ENCODE measurements at places on chromosomes 13 and 19.

GRCh38 chr13:66212511-66212910 lies 1017.6 kb downstream of the PCDH9 start:
- DNase-seq, result no peak

- peak; percentile 8 for DNase-seq
These were observed 27.7 kb downstream of the TUBA3C start for GRCh38 chr13:19153782-19154450.

GRCh38 chr13:44921246-44921877 lies 67.9 kb downstream of the NUFIP1 start:
- no peak for DNase-seq

GRCh38 chr13:34730961-34731360 lies 211.1 kb upstream of the NBEA start:
- no peak for DNase-seq

- no peak for DNase-seq
These were observed 12.2 kb upstream of the C19orf33 start for GRCh38 chr19:38291855-38292254.

GRCh38 chr19:57362419-57362818 lies 932 bp upstream of the TRAPPC2B start:
- DNase-seq, result no peak

- DNase-seq, result no peak
These were observed 42.8 kb downstream of the OR10H4 start for GRCh38 chr19:15991602-15992001.

GRCh38 chr13:40986101-40986856 lies 32.8 kb downstream of the ELF1 start:
- DNase-seq, result no peak

GRCh38 chr13:29140277-29140676 lies 320.1 kb downstream of the MTUS2 start:
- no peak for DNase-seq

GRCh38 chr19:32868206-32868950 lies 1.2 kb downstream of the SLC7A9 start:
- DNase-seq, result no peak

GRCh38 chr13:24834902-24835510 lies 71.0 kb downstream of the RNF17 start:
- no peak for DNase-seq

GRCh38 chr13:48580185-48580803 lies 47.4 kb upstream of the RCBTB2 start:
- DNase-seq, result peak; percentile 72

GRCh38 chr13:50950849-50951248 lies 41.3 kb downstream of the RNASEH2B start:
- no peak for DNase-seq

DNA sequence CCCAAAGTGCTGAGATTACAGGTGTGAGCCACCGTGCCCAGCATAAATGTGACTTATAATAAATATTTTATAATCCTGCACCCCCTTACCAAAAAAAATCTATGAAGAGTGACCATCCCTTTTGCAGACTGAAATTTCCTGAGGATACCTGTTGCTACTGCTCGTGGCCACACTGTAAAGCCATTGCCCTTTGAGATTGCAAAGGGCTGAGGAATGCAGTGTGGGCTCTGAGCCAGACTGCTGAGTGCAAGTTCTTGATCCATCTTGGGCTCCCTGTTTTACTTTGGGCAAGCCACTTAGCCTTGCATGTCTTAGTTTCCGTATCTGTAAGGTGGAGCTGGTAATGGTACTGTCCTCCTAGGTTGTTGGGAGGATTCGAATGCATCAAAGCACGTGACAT lies 23.4 kb downstream of the SIPA1L3 start:
- no peak for DNase-seq

GRCh38 chr13:40429706-40430545 lies 236.5 kb downstream of the FOXO1 start:
- DNase-seq, result no peak

- no peak for DNase-seq
These were observed 748 bp downstream of the RPS15 start for GRCh38 chr19:1438933-1439354.

DNA sequence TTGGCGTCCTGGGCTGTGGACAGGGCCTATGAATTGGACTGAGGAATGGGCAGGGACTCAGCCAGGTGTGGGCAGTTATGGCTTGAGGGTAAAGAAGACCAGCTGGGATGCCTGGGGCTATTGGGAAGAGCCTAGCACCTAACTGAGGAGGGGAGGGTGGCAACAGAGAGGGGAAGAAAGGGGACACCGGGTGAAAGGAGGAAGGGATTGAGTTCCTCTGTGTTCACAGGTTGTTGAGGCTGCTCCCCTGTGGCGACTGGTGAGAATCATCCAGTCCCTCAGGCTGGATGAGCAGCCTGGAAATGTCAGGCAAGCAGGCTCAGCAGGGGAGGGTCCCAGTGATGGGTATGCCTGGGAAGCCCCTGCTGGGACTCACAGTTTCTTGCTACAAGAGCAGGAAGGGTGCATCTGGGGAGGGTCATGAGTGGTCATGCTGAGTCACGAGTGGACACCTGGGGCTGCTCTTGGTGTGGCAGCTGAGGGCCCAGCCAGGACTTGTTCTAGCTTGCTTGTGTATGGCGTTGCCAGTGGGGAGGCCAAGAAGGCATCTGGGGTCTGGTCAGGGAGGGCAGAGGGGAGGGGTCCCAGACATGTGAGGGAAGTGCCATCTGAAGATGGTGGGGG lies 1.4 kb downstream of the ZNF324 start:
- no peak for DNase-seq

- no peak for DNase-seq
These were observed at the start of gene ATP8A2 for GRCh38 chr13:25371875-25372283. ATP8A2 (plus strand) TSS chr13:25371974; CDS start chr13:25372213, 239 bp downstream.

- DNase-seq, result no peak
These were observed 14.9 kb downstream of the TEX29 start for GRCh38 chr13:111335298-111335697.

GRCh38 chr13:94505730-94506129 lies 26.2 kb upstream of the DCT start:
- DNase-seq, result no peak

GRCh38 chr13:44382635-44383145 lies 9.1 kb downstream of the SERP2 start:
- no peak for DNase-seq

GRCh38 chr19:37938353-37938752 lies 31.3 kb downstream of the SIPA1L3 start:
- DNase-seq, result no peak

GRCh38 chr19:10800488-10800887 lies 35.5 kb downstream of the TMED1 start:
- DNase-seq, result no peak

- DNase-seq, result no peak
These were observed 41.2 kb downstream of the CEP89 start for GRCh38 chr19:32930567-32930966.

GRCh38 chr19:34474233-34474989 lies 7.1 kb upstream of the WTIP start:
- DNase-seq, result no peak

- no peak for DNase-seq
These were observed 11.6 kb downstream of the WIZ start for GRCh38 chr19:15438124-15438496.

- DNase-seq, result no peak
These were observed 10.3 kb downstream of the IL17D start for GRCh38 chr13:20713751-20714150.

- peak; percentile 96 for DNase-seq
These were observed at the start of gene FIZ1 for GRCh38 chr19:55599468-55599841. FIZ1 (minus strand) TSS chr19:55599517; CDS start chr19:55597865, 1,652 bp downstream.

DNA sequence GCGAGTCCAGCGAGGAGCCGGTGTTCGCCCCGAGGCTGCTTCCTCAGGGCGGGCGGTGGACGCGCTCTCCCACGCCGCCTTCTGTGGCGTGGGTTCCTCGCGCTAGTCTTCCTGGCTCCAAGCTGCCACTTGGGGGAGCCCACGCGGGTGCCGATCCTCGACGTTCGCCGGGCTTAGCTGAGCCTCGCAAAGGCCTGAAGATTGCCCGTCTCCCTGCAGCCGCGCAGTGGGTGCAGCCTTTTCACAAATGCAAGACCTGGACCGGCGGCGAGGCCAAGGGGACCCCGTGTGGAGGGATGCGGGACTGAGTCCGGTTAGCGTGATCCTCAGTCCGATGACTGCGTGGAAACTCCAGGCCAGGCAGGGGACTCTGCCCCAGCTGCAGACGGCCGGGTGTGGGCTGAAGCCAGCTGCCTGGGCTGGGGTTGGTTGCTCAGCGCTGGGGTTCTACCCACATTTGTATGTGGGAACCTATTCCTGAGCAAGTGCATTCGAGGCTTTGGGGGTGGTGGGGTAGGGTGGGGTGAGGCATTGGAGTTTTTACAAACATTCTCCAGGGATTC lies 16.6 kb upstream of the LRP3 start:
- no peak for DNase-seq

- peak; percentile 60 for DNase-seq
These were observed 57.1 kb downstream of the ZNF568 start for GRCh38 chr19:36973021-36973843.

DNA sequence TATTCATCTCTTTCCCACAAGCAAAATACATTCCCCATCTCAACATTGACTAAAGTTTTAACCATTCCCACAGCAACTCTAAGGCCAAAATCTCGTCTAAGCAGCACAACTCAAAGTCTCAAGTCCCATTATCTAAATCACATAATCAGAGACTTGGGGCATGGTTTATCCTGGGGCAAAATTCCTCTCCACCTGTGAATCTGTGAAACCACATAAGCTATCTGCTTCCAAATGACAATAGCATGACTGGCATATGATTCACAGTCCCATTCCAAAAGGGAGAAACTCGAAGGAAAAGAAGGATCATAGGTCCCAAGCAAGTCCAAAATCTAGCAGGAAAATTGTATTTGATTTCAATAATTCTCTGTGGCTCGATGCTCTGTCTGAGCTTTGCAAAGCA lies 73.0 kb downstream of the ANKRD10 start:
- DNase-seq, result no peak

- no peak for DNase-seq
These were observed 114.5 kb downstream of the KLF5 start for GRCh38 chr13:73173279-73173811.

- no peak for DNase-seq
These were observed 5.1 kb upstream of the CALM3 start for GRCh38 chr19:46596008-46596407.

GRCh38 chr19:29680447-29680846 lies 15.2 kb downstream of the PLEKHF1 start:
- peak; percentile 80 for DNase-seq

GRCh38 chr13:26929971-26930730 lies 169.6 kb upstream of the GPR12 start:
- peak; percentile 38 for DNase-seq

DNA sequence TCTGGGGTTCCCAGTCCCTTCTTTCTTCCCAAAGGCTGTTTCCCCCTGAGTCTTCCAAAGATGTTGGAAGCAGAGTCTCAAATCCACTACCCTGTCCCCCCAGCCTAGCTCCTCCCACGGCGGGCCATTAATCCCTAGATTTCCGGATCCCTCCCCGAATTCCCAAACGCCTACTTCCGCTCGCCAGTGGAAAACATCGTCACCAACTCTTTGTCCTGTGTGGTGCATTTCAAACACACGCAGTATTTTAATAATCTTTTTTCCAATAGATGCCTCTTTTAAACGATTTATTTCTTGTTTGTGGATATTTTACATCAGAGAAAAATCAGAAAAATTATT lies 610 bp downstream of the ZNF791 start:
- DNase-seq, result no peak
